ENCODE measurements at places on chromosomes 2 and 18.

- DNase-seq, result peak; percentile 56
These were observed 139.1 kb downstream of the IRS1 start for GRCh38 chr2:226660526-226660925.

DNA sequence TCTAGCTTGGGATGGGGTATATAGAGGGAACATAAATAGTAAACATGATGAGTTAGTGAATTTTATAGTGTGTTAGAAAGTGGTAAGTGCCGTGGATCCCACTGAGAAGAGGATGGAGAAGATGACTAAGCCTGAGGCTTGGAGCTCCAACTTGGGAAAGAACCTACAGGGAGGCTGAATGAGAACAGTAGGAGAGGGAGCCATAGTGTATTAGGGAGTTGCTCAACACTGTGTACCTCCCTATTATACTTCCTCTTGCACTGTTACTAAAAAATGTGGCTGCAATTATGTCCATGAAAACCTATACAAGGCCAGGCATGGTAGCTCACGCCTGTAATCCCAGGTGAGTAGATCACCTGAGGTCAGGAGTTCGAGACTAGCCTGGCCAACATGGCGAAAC is 2.9 kb upstream of the SLC19A3 start:
- DNase-seq, result no peak

- DNase-seq, result no peak
These were observed 4.0 kb downstream of the EMILIN2 start for GRCh38 chr18:2850816-2851215.

DNA sequence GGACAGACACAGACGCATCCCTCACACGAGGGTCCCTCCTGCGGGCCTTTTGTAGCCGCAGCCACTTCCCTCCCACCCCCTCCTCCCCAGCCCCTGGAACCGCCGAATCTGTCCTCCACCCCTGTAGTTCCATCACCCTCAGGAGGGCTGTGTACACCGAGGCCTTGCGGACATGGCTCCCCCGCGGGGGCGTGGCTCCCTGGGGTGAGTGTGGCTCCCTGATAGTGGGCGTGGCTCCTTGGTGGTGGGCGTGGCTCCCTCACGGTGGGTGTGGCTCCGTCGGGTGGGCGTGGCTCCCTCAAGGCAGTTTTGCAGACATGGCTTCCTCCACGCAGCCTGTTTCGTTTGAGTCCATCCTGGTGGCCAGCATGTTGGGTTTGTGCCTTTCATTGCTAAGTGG is 420.7 kb upstream of the SALL3 start:
- no peak for DNase-seq

- DNase-seq, result peak; percentile 3
These were observed 15.5 kb upstream of the DUSP19 start for GRCh38 chr2:183063083-183063482.

DNA sequence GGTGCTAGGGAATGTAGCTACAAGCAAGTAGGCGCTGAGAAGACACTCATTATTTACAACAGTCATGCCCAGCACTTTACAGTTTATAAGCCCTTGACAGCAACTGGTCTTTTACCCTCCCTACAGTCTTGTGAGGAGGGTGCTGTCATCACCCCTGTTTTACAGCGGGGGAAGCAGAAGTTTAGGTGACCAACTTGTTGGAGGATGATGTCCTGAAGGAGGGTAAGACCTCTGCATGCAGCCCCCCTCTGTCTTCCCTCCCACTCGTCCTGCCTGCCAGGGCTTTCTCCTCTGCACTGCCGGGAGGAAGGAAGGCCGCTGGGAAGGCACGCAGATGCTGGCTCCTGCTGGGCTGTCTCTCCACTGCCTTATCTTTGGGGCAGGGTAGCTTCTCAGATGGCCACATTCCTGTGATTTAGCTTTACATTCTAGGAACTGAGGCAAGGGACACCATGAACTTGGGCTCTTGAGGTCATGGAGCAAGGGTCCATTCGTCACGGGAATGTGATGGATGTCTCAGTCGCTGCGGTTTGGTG is 972 bp downstream of the IL1R1 start:
- peak; percentile 24 for DNase-seq

DNA sequence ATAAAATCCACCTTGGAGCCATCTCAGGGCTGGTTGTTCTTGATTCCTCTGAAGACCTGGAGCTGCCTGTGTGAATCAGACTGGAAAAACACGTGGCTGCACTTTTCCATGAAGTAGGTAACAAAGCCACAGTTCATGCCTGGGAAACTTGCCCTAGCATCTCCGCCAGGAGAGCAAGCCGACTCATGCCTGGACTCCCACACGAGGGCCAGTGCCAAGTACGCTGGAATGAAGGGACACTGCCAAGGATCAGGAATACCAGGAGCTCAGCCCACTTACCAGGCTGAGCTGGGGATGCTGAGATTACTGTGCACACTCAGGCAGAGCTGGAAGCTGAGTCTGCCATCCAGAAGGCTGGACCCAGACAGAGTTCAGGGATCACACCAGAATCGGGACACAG is 10.9 kb upstream of the FHL2 start:
- DNase-seq, result peak; percentile 92

- peak; percentile 85 for DNase-seq
These were observed 51.7 kb downstream of the MCFD2 start for GRCh38 chr2:46863882-46864281.

- peak; percentile 56 for DNase-seq
These were observed 428 bp upstream of the MAP3K20 start for GRCh38 chr2:173075056-173075780.

- DNase-seq, result no peak
These were observed at the start of gene SGPP2 for GRCh38 chr2:222424276-222424728. TSS of gene SGPP2 (plus strand) at chr2:222424543. CDS start at chr2:222424603, 60 bp downstream.

DNA sequence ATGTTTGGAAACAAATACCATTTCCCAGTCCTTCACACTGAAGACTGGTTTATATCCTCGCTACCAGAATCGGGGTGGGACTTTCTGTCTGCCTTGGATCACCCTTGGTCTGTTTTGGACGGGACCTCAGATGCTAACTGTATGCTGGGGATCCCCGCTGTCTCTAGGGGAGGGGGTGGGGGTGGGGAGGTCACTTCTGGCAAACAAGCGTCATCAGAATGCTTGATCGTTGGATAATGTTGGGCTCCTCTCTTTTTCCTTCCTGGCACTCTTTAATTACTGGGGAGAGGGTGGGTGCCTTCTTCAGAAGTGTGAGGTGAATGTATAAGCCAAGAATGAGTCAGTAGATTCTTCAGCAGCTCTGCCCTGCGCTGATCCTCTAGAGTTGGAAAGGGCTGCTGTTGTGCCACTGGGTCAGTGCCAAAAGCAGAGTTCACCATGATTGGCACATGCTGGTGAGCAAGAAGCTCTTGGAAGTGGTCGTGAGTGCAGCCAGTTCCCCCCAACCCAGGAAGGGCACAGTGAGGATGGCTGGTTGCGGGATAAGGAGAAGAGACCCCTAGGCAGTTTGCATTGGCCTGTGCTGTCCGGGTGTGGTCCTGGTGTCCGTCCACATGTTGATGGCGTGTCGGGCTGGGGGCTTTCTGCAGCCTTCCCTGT is 32.2 kb downstream of the DGKD start:
- DNase-seq, result peak; percentile 48

DNA sequence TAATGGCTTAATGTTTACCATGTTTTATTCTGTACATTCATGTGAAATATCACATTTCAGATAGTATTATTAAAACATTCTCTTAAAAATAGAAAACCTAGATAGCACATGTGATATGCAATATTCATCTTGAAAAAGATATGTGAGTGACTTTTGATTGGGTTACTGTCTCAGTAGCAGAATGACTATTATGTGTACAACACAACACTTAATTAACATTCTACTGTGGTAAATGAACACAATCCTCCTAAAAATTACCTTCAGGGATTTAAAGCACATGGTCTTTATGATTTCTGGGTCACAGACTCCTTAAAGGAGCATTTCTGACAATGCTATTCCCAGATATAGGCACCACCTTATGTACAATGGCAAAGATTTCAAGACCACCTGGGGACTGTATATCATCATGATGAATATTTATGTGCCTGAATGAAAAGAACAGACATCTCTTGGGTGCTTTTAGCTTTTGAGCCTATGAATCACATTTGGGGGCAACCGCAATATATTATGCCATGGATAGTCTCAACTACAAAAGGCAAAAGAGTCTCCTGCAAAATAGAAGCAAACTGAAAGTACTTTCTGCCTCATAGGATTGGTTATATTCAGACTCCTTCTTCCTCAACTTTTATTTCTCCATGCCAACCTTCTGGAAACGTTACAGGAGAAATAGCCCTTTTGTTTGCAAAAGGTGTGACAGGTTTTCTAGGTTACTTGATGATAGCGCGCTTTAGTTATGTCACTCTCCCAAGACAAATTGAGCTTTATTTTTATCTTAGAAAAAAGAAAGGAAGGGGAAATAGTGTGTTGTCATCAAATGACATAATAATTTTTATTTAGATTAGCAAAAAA is 259.0 kb downstream of the CALCRL start:
- no peak for DNase-seq

DNA sequence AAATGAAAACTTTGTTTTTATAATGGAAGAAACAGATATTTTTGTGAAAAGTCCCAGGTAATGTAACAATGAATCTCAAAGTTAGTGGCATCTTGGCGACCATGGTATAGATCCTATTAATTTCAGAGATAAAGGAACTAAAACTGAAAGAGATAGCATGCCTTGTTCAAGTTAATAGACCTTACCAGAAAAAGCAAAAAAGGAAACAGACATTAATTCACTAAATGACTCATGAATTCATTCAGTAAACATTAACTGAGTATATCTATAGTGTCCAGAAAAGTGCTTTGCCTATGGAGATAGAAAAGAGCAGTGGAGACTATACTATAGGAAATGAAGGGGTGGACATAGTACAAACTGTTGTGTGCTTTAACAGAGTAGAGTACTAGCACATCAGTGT is 763.3 kb downstream of the TRIB2 start:
- DNase-seq, result no peak

- no peak for DNase-seq
These were observed 210.8 kb upstream of the THUMPD2 start for GRCh38 chr2:39989888-39990287.

GRCh38 chr2:223591596-223591995 is 10.6 kb downstream of the SCG2 start:
- DNase-seq, result no peak

GRCh38 chr18:24552218-24552617 is 91.8 kb downstream of the HRH4 start:
- peak; percentile 33 for DNase-seq

- DNase-seq, result no peak
These were observed 27.1 kb downstream of the RRM2 start for GRCh38 chr2:10149635-10150034.

DNA sequence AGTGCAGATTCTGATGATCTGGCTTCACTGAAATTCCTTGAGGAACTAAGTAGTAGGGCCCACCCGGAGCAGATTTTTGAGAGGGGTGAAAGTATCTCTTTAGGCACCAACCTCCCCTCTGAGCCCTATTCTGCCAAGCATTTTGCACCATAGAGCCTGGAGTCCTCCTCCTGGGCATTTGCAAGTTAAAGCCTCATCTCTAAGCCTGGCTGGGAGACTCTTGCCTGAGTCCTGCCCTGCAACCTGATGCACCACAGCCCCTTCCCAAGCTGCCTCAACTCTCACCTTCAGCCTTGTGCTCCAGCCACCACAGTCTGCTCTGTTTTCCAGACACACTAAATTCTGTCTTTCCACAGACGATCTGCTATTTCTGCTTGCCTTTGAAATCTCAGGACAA is 79.6 kb upstream of the PKDCC start:
- no peak for DNase-seq

DNA sequence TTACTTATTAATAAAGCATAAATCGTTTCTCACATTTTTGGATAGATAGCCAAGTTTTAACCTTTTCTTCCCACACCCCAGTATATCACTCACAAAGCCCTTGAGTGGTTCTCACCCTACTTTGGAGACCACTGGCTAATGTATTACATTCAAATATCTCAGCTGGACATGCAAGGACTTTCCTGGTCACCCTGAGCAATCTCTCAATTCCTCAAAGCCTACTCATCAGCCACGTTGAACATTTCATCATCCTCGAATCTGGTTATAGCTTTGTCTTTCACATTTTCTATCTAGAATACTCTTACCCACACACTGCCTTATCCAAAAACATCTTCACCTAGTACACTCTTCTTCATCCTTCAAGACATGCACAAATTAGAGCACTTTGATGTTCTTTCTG is 71.1 kb upstream of the MAPRE2 start:
- DNase-seq, result no peak

DNA sequence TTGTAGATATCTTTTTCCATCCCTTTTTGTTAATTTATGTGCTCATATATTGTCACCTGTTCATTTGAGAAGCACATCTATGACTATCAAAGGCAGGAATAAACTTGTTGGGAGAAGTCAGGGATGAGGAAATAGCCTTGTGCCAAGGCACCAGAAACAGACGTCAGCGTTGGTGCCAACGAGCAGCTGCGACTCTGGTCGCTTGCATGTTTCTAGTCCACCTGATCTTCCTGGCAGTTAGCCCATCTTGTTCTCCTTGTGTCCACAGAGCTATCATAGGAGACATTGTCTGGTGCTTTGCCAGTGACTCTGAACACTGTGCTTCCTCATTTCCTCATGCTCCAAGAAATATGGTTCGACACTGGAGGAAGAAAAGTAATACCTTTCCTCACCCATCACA is 374.4 kb downstream of the PTPRM start:
- DNase-seq, result peak; percentile 84

DNA sequence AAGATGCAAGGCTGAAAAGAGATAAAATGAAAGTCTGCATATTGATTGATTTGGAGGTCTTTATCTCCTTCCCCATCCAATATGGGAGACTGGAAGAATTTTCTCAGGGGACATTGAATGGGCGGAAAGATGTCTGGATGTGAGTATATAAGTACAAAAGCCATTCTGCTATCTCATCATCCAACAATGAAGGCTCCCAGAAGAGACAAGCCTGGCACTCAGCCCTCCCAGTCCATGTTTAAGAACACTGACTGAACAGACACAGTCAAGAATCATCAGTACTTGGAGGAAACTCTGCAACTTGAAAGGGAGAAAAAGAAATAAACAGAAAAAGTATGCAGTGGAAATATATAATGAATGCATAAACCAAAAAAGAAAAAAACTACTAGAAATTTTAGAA is 80.9 kb downstream of the PTRHD1 start:
- peak; percentile 54 for DNase-seq

DNA sequence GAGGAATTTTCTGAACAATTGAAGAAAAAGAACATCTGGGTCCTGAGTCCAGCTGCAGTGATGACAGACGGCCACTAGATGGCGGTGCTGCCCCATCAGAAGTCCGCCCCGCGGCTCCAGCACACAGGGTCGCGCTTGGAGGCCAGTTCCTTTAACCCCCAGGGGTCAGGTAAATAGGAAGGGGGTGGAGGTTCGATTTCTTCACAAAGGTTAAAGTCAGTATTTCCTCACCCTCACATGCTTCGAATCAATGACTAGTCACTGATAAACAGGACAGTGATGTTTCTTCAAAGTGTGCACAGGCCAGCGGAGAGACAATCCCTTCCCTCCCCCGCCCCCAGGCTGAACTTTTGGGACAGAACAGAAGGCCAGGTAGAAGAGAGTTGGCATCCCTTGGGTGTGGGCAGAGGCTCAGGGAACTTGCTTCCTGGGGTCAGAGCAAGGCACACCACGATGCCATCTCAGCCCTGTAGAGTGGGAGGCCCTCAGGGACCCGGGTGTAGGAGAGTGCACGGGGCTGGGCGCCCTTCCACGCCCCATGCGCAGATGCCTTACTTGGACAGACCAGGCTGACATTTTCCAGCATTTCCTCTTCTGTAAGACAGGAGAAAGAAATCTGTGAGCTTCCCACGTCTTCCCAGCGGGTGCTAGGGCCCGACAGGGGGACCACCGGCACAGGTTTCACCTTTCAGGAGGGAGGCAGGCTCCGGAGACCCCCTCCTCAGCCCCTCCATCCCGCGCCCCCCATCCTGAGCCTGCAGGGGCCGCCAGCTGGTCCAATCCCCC is 722 bp downstream of the APOB start:
- peak; percentile 82 for DNase-seq

Data from tongue (tissue), 3 donors.